ENCODE measurements at places on chromosomes 5 and 9.
A peak's percentile ranks its signal among the peaks of the same experiment; 100 is the strongest.

- DNase-seq: peak; percentile 55
Measured at GRCh38 chr9:71767776-71768321, 464 bp downstream of the CEMIP2 start.

GRCh38 chr5:14348142-14348541, 205.0 kb downstream of the TRIO start:
- DNase-seq: no peak

DNA sequence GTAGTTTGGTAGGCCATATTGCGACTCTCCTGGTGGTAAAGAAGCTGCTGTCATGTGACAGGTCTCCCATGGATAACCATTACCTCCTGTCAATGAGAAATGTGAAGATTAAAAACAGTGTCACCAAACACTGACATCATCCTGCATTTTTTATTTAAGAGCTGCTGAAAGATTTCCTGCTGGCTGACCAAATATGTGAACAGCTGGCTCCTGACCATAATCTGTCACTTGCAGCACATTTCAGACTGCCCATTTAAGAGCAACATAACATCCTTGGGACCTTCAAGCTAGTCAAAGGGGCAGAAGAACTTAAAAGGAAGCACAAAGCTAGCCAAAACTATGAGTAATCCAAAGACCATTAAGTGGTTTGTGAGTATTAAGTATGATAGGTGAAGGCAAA, 288.0 kb downstream of the IZUMO3 start:
- no peak for DNase-seq

- peak; percentile 55 for DNase-seq
Measured at GRCh38 chr5:34684281-34684979, 28.3 kb downstream of the RAI14 start.

- DNase-seq: no peak
Measured at GRCh38 chr5:58738336-58738735, 155.5 kb downstream of the RAB3C start.

DNA sequence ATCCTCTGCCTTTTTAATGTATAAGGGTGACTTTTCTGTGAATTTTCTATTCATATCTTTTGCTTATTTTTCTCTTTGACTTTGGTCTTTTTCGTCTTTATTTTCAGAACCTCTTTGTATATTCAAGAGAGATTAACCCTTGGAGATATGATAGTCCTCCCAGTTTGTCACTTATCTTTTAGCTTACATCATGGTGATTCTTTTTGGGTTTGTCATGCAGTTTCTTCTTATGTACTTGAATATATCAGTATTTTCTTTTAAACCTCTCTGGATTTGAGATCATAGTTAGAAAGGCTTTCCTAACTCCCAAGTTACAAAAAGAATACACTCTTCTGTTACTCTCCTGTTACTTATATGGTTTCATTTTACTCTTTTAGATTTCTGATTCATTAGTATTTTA, 27.5 kb upstream of the GPR21 start:
- no peak for DNase-seq

GRCh38 chr9:20243841-20244240, 378.5 kb downstream of the MLLT3 start:
- no peak for DNase-seq

- no peak for DNase-seq
Measured at GRCh38 chr5:113493446-113493845, 5.2 kb upstream of the MCC start.

GRCh38 chr5:133562554-133562953, 49.8 kb downstream of the FSTL4 start:
- DNase-seq: no peak

GRCh38 chr5:90285581-90285980, 124.0 kb downstream of the CETN3 start:
- DNase-seq: no peak

DNA sequence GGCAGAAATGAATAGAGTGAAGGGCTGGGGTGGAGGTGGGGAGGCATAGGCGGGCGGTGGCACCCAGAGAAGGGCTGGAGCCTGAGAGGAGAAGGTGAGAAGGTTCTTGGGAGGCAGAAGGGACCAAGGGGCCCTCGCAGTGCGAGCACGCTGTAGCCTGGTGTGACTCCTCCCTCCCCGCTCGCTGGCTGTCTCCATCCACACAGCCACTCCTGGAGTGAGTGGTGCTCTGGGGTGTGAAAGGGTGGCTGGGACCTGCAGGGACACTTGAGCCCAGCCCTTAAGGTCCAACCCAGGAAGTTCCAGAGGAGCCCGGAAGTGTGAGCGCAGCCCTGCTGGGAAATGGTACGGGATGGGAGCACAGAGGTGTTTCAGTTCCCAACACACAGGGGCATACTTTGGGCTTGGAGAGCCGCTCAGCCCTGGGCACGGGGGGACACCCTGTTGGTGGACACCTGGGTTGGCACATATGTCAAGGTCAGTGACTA, 9.3 kb upstream of the SCGB3A1 start:
- DNase-seq: no peak

GRCh38 chr5:109168151-109168550, 241.6 kb downstream of the PJA2 start:
- no peak for DNase-seq

GRCh38 chr5:143713047-143714003, 98.6 kb upstream of the HMHB1 start:
- DNase-seq: no peak

GRCh38 chr9:99169086-99169485, 52.7 kb downstream of the ALG2 start:
- DNase-seq: no peak

DNA sequence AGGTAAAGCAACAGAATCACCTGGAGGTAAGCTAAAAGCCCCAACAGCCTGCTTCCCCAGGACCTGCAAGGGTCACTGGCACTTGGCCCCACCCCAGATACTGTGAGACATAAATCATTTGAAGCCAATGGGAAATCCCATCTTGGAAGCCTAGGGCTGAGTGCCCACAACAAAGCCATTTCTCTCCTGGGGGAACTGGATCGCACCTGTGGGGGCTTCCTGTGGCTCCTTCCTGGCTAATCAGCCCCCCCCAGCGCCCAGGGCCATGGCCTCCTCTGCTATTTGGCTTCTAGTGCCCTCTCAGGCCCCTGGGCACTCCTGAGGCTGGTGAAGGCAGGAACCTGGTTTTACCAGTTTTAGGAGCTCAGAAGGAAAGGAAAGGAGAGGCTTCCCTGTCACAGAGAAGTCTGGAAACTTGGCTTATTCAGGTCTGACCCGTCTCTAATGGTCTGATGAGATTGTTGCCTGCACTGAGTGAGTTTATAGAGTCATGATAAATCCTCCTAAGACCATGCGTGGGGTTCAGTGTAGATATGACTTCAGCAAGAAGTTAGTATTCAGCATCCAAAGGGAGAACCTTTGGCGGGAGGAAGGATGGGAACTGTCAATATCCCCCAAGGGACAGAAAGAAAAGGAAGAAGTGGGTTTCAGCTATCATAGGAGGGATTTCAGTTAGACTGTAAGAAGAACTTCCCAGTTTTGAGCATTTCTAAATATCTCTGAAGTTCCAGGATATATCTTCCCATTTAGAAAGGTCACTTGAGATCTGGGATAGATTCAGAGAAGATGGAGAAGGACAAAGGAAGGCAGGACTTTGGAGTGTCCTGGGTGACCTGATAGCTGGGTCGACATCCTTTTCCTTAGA, 1.2 kb downstream of the KCNMB1 start:
- no peak for DNase-seq

DNA sequence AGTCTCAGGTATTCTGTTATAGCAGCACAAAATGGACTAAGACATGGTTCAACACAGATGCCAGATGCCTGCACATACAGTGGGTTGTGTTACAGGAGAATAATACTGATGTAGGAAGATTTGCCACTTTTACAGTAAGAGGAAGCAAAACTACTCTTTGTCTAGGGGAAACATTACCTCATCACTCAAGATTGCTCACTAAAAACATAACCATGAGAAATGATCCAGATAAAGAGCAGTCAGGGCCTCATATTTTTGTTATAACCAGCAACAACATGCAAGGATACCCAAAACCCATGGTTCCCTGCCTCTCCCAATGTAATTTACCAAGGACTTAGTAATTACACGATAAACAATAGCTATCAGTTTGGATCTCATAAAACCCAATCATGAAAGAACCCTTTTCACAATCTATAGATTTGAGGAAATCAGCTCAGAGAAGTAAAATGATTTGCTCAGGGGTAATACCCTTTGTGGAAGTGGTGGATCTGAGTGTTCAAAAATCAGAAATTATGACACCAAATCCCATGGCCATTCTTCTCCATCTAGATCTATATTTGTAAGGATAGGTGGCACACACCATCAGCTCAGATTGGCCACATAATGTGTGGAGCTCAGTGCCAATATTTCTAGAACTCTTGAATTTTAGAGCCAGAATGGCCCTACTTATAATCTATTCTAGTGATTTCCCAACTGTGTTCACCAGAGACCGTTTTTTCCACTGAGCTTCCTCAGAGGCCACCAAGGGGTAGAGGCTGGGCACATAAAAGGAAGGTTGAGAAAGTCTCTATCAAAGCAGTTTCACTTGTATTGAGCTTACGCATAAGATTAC, 27.8 kb downstream of the DPYSL3 start:
- peak; percentile 20 for DNase-seq

GRCh38 chr9:108803428-108804065, 52.2 kb downstream of the ACTL7B start:
- no peak for DNase-seq

DNA sequence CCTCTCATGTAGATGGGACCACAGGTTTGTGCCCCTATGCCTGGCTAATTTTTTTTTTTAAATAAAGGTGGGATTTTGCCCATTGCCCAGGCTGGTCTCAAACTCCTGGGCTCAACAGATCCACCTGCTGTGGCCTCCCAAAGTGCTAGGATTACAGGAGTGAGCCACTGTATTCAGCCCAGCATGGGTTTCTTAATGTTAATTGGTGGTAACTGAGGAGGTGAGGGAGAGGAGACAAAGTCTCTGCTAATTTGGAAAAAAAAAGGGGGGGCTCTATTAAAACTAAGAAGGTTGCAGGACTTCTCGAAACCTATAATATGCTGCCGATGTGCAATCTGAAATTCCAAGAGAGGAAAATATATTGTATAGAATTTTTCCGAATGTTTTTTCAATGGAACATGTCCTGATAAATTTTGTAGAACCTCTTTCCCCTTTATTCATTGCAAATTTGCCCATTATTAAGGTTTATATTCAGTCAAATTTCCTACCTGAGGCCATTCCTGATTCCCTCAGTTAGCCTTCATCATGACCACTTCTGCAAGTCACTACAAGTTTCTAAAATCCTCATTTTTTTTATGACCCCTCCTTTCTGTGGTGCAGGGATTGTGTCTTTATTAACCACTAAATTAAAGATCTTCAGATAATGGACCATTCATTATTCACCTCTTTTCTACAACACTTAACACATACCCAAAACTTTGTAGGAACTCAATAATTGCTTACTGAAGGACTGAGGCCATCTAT, 52.9 kb downstream of the ALDH1A1 start:
- DNase-seq: no peak

- DNase-seq: peak; percentile 47
Measured at GRCh38 chr5:151123897-151124751, 33.5 kb downstream of the ANXA6 start.

DNA sequence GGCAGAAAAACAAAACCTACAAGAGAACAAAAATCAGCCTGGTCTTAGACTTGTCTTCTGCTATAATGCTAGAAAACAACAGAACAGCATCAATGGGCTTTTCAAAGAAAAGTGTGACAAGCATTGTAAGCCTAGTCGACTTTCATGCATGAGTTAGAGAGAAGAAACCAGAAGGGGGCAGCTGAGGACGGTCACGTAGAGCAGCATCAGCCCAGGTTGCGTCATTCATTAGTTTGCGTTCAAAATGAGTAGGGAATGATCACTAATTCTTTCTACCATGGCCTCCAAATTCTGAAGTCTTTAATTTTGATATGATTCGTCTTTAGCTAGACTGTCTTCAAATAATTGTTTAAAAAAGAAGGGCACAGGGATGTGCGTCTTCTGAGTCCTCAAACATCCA, 4.7 kb upstream of the ISCA1 start:
- DNase-seq: peak; percentile 68

DNA sequence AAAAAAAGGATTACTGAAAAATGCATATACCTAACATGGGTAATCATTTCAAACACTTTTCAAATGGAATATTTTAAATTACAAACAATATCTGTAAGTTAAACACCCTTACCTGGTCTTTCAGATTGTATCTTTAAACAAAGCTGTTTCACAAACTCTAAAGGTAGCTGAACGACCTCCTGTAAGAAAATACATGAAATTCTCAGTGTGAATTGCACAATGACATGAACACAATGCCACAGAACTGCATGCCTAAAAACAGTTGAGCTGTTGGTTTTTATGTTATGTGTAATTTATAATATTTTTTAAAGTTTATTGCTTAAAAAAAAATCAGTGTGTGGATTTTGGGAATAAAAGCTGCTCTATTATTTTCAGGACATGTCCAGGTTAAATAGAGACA, 17.5 kb downstream of the IPPK start:
- no peak for DNase-seq

DNA sequence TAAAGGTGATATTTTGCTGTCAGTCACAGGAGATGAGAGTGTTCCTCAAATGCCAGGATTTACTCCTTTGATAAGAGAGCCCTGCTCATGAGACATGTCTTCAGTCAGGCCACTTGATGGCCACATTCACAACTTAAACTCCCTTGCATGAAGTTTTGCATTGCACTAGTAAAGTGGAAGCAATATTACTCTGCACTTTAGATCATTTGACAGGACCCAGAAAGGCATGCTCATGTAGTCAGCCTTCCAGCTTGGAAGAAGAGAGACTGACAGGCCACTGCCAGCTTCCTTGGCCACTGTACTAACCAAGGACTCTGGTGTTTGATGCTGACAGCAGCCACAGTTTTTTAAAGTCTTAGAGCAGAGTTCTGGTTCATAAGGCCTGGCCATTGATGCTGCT, 42.6 kb downstream of the NPR3 start:
- peak; percentile 19 for DNase-seq

DNA sequence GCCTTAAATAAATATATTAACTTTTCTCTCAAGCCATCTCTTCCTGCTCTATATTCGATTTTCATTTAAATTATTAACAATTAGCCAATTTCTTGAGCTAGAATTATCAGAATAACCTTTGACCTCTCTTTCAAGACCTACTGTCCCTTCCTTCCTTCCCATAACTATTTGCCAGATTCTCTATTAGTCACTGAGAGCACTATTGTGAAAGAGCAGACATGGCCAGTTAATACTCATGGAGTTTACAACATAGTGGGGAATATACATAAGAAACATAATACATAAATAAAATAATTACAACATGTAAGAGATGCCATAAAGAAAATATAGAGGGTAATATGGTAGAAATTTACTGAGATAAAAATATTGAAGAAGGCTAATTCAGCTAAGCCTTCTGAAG, 72.1 kb upstream of the CHD1 start:
- DNase-seq: peak; percentile 39

Measured in ELR (cell line).